ENCODE measurements at places on chromosomes 16 and 17.

- DNase-seq = no peak
Observed at GRCh38 chr16:8623634-8624033, 2.1 kb downstream of the METTL22 start.

DNA sequence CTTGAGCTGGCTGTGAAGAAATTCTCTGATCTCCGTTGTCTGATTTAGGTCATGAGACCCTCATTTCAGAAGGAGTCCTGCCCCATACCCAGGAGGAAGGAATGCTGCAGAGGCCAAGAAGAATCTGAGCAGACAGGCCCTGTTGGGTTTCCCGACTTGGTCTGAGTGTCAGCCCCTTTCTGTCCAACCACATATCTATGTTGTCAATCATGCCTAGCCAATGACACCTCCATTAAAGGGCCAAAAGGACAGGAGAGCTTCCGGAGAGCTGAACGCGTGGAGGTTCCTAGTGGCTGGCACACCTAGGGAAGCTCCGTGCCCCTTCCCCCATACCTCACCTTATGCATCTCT, 37.8 kb downstream of the PIMREG start:
- no peak for DNase-seq

- no peak for DNase-seq
Observed at GRCh38 chr16:48165961-48166578, 10.3 kb upstream of the ABCC12 start.

DNA sequence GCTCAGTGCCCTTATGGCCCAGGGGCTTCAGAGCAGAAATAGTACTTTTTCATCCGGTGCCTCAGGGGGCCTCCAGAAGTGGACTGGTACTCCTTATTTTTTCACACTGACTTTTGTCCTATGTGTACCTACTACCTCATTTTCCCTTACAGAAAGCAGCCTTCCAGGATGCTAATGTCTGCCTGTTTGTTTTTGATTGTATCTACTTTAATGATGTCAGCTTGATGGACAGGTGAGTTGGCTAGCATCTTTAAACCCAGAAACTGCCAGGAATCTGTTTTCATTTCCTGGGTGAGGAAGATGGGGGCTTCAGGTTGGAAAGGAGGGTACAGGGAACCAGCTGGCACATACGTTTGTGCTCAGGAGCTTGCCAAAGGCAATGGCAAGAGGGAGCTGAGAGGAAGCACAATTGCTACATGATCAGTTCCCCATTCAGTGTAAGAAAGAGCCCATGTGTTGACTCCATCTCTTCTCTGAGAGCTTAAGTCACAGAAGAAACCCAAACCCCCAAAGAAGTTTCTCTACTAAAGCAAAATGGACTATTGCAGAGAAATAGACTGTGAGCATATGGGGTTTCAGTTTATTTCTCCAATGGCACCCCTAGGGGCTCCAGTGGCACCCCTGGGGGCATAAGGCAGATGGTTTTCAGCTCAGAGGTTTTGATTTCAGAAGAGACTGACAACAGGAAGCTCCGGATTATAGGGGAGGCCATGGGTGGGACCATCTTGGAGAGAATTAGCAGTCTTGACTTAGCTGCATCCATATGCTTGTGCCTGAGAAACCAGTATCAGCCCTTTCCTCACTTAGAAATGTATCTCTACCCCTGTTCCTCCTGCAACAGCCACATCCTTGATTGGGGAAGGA, 16.3 kb downstream of the LIG3 start:
- no peak for DNase-seq

DNA sequence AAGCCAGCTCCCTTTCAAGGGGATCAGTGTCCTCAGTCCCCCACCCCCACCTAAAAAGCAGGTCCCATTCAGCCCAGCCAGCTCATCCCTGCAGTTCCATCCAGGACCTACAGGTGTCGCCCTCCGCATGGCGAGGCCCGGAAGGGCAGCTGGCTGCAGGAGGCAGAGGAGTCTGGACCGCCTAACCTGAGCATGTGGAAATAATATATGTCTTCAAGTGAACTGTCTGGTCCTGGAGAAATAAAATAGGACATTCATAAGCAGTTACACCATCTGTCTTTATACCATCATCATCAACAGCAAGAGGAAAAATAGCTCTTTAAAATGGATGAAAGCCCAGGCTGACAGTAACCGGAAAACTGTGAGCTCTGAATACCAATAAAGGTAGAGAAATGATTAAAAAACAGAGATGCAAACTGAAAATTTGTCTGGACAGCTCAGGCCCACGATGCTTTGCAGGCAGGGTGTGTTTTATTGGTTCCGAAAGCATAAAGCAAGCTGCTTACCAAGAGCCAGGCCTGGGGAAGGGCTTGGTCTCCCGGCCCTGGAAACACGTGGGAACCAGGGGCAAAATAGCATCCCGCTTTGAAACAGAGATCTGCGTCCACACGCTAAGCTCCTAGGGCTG, 215.2 kb downstream of the ZFHX3 start:
- DNase-seq = peak; percentile 53

DNA sequence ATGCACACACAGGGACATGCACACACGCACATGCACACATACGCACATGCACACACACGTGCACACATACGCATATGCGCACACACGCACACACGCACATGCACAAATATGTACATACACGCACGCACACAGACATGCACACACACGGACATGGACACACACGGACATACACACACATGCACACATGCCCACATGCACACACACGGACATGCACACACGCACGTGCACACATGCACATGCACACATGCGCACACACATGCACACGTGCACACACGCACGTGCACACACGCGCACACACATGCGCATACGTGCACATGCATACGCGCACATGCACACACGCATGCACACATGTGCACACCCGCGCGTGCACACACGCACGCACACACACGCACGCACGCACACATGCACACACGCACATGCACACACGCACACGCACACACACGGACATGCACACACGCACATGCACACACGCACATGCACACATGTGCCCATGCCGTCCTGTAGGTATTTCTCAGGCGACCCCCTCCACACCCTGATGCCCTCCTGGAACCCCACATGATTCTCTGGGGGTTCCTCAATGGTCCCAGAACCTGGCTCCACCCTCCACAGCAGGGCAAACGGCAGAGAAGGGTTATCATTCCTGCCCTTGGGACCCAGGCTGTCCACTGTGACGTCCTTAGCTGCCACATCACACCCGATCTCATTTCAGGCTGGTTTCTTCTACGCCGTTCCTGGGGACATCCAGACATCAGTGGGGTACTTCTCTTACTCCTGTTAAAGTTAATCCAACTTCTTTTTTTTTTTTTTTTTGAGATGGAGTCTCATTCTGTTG, 9.6 kb upstream of the RBFOX3 start:
- DNase-seq = no peak

- no peak for DNase-seq
Observed at GRCh38 chr17:67509390-67510287, 132.6 kb downstream of the PITPNC1 start.

DNA sequence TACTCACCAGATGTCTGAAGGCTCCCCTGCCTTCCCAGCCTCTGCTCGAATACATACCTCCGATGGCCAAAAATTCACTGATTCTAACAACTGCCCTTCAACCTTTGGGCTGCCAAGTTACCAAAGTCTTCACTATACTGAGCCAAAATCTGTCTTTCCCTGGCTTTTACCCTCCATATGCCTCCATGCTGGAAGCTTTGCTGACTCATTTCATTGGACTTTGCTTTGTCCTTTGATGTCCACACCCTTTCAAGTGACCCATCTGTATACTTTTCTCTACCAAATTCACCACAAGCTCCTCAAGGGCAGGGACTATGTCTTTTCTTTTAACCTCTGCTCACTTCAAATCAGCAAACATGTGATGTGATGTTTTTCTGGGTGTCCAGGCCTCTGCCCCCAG, 21.0 kb upstream of the MTMR4 start:
- DNase-seq = peak; percentile 61

DNA sequence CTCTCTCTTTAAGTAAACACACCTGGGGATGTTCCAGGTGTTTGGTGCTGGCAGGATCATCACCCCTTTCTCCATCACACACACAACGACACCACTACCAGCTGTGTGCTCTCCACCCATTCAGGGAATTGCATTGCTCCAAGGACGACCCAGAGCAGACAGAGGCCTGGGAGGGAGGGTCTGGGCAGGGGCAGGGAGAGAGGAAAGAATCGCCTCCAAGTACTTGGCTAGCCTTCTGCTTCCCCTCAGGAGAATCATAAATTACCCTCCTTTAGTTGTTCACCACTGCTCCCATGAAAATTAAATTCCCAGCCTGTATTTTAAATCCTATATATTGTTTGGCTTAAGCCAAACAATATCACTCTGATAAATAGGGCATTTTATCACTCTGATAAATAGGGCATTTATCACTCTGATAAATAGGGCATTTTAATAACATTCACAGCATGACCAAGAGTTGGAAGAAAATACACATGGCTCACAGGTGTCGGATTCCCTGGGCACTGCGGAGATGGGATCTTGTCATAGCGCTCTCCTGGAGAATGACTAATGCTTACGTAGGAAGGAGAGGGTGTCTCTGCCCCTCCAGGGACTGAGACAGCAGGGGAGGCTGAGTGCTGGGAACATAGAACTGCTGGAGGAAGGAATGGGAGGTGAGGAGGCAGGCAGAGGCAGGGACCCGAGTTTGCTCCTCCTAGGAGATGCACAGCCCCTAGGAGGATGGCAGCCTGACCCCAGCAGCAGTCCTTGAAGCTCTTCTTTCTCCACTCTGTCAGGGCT, 673.6 kb downstream of the HS3ST4 start:
- DNase-seq = no peak

DNA sequence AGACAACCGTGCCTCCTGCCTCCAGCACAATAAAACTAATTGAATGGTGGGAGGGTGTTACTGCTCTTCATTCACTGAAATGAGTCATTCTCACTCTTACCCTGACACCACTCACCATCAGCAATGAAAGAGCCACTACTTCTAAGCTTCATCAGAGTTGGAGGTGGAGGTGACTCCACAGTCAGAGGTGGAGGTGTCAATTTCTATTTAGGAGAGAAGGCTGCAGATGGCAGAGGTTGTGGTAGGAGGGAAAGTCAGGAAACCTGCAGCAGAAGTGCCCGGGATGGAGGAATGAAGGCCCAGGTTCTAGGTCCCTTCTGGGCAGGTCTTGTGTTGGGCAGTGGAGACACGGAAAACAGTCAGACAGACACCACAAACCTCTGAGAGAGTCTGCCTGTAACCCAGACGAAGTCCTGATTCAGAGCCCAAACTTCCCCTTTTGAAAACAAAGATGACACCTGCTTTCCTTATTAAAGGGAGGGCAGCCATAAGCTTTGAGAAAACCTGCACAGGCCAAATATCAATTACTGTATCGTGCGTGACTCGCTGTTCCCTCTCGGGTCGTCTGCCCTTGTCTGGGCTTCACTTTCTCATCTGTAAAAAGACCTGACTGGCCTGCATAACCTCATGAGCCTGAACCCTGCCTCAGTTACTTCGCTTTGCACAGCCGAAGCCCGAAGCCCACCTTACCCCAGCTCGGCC, 668 bp downstream of the ATPAF2 start:
- DNase-seq = no peak

DNA sequence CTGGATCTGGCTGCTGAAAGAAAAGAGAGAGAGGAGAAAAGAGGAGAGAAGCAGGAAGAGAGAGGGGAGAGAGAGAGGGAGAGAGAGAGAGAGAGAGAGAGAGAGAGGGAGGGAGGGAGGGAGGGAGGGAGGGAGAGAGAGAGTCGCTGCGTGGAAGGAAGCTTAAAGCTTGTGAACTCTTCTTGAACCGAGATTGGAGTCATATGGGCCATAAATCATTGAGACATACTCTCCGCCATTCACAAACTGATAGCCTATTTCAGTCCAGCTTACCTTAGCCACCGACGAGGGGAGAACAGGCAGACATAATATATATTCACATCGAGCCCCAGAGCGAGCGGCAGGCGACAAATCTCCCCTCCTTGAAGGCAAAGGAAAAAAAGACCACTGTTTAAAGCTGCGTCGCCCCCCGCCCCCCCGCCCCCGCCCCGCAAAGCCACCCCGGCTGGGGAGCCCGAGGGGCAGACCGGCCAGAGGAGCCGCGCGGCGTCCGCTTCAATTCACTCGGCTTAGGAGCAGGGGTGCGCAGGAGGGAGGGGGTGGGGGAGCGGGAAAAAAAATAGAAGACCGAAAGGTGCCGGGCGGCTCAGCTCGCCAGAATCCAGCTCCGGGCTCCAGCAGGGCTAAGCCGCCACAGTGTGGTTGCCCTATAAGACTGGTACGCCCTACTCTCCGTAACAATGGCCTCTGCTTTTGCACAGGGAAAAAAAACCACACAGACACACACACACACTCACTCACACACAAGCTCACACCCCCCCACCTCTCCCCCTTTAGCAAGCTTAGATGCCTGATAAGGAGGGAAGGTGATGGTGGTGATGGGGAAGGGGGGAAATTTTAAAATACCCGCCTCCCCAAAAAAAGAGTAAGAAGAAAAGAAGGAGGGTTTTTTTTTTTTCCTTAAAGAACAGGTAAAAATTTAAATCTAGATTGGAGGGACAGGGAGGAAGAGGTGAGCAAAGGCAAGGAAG, 10.6 kb upstream of the HOXB2 start:
- DNase-seq = no peak

DNA sequence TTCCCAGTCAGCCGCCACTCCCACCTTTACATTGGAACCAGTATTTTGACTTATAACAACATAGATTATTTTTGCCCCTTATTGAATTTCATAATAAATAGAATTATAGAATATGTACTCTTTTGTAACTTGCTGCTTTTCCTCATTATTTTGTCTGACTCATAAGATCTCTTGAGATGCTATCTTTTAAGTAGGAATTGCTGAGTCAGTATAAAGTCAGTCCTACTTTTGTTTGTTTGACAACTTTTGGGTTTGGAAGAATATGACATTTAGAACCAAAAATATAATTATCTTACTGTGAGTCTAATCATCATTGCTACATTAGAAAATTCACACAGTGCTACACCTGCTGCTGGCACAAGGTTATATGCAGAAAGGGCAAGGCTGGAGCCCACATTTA, 69.7 kb downstream of the STXBP4 start:
- no peak for DNase-seq

DNA sequence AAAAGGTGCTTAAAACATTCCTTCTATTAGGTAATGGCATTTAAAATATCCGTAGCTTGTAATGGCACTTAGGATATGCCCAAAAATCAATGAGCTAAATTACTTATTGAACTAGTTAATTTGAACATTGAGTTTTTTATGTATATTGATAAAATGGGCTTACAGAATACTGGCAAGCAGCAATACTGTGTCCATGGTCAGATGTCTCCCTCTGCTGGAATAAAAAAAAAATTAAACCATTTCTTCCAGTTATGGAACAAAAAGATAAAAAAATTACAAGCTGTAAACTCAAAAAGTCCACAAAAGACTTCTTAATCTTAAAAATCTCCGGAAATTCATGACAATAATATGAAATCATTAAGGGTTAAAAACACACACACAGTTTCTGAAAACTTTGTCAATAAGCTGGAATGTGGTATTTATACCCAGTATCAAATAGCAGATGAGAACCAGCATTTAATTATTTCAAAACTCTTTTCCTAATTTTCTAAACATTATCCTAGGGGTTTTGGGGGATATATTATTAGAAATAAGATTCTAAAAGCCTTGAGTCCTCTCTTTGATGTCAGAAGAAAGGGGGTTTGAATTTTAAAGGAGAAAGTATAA, 21.5 kb upstream of the PSMD7 start:
- DNase-seq = peak; percentile 5

Measured in LoVo (cell line).